ENCODE measurements at places on chromosomes 5 and 9.
A peak's percentile ranks its signal among the peaks of the same experiment; 100 is the strongest.

- DNase-seq: peak; percentile 53
These were observed 440.1 kb upstream of the ADAMTS16 start for GRCh38 chr5:4700069-4700468.

GRCh38 chr5:117204404-117204803, 629.8 kb upstream of the SEMA6A start:
- no peak for DNase-seq

DNA sequence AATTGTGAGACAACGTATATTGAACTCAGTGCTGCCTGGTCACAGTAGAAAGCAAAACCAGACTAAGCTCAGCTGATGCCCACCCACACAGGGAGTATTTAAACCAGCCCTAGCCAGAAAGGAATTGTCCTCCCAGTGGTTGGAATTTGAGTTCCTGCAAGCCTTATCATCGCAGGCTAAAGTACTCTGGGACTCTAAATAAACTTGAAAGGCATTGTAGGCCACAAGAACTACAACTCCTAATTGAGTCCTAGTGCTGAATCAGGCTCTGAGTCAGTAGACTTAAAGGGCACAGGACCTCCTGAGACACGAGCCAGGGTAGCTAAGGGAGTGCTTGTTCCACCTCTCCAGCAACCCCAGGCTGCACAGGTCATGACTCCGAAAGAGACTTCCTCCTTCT, 171.4 kb downstream of the MCTP1 start:
- no peak for DNase-seq

GRCh38 chr5:54108136-54108535, 202.2 kb downstream of the ARL15 start:
- DNase-seq: no peak

DNA sequence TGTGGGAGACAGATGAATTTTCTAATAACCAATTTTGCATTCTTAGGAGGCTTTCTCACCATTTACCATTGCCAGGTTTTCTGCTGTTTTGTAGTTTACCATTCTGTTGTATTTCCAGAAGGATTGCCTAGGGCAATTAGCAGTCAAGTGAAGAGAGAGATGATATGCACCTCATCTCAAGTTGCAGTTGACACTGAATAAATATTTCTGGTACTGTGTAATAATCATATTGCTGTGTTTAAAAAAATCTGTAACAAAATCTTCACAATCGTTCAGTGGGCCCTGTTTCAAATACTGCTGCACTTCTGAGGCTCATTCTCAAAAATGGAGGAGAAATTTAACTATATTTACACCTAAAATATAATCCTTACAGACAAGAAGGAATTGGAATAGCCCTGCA, 706.1 kb upstream of the PTPRD start:
- DNase-seq: no peak

DNA sequence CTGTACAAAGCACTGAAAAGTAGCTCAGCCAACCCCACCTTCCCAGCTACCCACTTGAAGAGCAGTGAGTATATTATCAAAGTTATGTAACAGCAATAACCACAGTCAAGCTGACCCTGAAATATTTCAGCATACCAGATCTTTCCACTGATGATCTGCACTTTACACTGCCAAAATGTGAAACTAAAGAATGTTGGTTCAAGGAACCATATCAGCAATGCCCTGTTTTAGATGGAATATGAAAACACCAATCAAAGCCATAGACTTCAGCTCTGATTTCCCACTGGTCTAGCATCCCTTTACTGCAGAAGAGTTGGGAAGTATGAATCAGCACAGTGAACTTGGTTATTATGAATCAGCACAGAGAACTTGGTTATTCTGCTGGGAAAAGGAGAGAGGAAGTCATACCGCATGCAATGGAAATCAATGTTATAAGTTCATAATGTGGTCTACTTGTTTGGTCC, 20.0 kb downstream of the CEMIP2 start:
- no peak for DNase-seq

DNA sequence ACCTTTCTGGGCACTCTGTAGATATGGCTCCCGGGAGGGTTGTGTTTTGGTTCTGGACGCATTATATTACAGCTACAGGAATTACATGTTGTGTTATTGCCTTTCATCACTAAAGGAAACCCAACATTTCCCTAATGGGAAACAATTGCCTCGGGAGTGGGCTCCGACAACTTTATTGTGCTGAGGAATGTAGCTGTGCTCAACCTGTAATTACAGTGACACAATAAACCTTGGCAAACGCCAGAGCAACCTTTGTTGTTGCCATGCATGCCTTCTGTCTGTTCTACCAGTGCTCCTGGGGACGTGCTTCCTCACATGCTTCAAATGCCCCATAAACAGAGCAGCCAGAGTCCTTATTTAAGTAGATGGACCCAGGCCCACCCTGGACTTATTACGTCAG, 182.4 kb downstream of the DIRAS2 start:
- no peak for DNase-seq

DNA sequence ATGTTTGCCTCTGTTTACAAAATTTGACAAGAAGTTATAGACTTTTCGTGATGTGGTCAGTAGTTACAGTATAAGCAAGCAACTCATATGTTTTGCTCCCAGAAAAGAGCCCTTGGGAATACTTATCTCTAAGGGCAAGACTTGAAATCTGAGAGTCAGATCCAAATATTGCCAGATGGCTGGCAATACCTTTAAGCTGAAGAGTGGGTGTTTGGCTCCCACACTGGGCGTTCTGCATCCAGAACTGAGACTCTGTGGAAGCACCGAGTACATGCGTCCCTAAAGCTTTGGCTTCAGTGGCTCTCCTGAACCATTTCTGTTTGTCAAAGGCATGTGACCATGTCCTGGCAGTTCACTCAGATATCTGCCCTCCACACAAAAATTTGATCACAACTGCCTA, 194.1 kb downstream of the DCP2 start:
- DNase-seq: no peak

GRCh38 chr5:181259974-181260719, 796 bp downstream of the TRIM52 start:
- no peak for DNase-seq

DNA sequence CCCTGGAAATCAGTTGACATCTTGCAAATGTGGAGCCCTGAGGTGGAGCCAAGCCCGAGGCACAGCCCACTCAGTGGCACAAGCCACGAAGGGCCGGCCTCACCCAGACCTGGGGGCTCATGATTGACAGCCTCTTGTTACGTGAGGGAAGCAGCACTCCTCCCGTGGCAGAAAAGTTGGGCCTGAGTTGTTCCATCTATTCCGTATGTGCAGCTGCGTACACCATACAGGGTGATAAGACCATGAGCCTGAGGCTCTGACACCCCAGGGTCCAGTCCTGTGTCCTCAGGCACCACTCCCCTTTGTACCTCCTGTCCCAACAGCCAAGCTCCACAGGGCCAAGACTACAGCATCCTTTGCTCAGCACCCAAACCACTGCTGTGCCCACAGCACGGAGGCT, 1.9 kb upstream of the ORM2 start:
- DNase-seq: no peak

DNA sequence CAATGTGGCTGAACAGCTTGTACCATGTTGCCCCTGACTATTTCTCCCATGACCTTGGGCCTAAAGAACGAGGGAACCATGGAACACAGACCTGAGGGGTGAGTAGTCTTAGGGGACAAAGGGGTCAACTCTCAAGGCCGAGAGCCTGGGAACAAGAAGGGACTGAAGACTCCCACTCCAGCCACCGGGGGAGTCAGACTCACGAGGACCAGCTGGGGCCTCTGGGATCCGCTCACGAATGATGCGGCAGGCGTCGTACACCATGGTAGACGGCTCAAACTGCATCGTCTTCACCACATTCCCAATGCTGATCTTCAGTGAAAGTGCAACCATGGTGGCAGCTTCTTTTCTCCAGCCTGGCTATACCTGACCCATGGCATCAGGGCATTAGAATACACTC, 6.6 kb downstream of the TLN1 start:
- DNase-seq: no peak

DNA sequence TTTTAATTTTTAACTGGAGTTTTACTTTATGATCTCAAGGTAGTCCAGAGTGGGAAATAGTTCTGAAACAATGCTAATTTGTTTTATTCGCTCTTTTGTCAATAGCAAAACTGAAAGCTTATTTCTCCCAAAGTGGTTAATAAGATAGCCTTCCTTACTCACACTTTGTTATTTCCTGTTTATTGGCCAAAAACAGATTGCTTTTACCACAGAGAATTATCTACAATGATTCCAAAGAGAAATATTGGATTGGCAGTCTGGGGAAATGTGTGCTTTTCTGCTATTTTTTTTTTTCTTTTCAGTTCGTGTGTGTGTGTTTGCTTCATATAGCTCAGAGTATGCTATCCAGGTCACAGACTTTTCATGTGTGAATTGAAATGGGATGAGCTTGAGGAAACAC, 756.7 kb upstream of the RGMB start:
- no peak for DNase-seq

GRCh38 chr9:26033336-26033735, 355.1 kb upstream of the TUSC1 start:
- DNase-seq: no peak

DNA sequence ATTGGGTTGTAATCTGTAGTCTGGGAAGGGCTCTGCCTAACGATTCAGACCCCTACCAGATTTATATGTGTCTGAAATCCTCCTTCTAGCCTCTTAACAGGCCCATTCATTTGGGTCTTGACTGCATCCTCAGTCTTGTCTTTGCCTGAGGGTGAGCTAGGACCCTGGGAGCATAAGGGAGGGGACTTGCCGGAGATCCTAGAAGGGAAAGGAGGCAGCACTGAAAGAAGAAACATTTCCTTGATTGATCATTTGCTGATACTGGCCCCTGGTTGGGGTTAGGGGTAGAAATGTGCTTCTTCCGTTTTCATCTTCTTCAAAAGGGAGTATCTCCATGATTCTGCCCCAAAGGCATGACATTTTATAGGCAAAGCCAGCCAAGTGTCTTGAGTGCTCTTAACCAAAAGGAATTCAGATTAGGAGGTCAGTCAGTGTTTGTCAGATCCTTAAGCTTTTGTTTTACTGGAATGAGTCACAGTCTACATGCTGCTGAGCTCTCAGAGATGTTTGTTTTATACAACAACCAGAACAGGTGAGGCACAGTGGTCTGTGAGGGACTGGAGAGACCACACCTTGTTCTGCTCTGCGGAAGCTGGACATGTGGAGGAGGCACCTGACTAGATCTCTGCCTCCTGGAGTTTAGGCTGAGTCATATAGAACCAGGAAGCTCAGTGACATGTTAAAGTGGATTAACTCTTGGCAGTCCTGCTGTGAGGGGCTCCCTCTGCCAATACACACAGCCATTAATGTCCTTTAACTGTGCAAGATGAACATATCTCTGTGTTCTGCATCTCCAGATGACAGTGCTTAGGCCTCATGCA, 37.7 kb downstream of the PCDHAC2 start:
- DNase-seq: no peak

GRCh38 chr9:68721666-68722330, 16.8 kb downstream of the PIP5K1B start:
- no peak for DNase-seq

DNA sequence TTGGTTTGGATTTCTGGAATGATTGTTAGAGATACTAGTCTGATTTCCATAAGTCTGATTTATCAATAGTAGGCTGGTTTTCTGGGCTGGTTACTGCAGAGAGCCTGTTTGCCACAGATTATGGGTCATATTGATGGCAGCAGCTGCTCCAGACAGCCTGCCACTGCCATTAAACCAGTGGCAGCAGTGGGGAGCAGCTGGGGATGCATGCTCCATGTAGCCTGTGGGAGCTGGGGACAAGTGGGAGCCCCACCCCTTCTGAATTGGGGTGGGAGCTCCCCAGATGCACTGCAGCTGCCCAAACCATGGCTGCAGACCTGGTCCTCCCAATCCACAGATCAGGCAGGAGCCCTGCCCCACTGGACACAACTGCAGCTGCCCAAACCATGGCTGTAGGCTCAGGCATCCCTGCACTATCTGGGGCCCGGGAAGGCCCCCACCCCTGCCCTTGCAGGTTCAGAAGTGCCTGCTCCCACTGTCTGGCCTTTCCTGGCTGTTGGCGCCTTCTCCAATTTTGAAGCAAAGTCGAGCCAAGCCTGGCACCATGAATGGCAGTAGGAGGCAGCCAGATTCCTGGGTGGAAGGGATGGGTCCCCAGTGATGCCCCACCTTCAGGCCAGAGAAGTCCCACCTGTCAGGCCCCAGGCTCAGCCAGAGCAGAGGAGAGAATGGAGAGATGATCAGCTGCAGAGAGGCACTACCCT, 402.9 kb upstream of the TYRP1 start:
- no peak for DNase-seq

- DNase-seq: no peak
These were observed 15.7 kb downstream of the SAP30L start for GRCh38 chr5:154461531-154461930.

DNA sequence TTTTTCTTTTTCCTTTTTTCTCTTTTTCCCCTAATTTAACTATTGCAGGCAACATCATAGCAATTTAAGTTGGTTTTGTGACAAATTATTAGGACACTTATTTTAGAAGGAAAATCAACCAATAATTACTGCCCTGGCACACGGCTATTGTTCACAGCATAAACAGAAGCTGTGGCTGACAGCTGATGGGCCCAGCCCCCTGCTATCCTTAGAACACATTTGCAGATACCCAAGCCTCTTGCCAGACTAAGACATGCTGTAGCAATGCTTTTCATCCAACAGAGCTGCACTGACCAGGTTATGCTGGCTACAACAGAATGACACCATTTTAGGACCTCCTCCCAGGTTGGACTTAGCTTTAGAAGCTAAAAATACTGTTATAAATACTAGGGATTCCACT, 852.7 kb upstream of the DMAC1 start:
- no peak for DNase-seq

- no peak for DNase-seq
These were observed 254.2 kb downstream of the SYK start for GRCh38 chr9:91055845-91056244.

- DNase-seq: no peak
These were observed 490.5 kb upstream of the ZNF608 start for GRCh38 chr5:125236981-125237380.

GRCh38 chr5:50725800-50726474, 59.5 kb downstream of the PARP8 start:
- no peak for DNase-seq

- DNase-seq: no peak
These were observed 93.9 kb downstream of the MAPKAP1 start for GRCh38 chr9:125613141-125613540.

DNA sequence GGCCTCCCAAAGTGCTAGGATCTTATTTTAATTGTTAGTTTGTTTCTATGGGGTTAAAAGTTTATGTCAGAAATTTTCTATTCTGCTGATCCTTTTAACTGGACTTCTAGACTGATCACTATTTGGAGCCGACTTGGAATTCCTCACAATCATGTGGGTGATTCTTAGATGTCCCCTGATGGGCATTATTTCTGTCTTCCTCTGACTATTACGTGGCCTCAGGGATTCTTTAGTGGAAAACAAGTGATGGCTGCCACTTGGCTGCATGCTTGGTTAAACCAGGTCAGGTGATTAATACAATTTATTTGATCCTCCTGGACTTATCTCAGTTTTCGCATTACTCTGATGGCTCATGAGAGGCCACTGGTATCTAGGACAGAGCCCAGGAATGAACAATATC, 32.2 kb upstream of the OR2S2 start:
- no peak for DNase-seq

DNA sequence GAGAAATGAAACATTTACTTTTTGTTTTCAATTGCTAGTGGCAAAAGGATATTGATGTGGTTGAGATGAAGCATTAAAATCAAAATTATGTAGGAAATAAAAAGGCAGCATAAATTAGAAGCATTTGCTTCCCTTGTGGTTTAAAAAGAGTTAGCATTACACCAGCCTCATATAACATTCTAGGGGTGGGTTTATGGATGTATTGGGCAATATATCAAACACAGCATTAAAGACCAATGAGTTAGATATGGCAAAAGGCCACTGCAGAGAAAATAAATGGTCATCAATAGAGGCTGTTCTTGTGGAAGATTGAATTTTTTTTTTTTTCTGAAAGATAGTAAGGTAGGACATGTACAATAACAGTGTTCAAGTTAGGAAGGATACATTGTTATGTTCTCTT, 473.0 kb downstream of the TLR4 start:
- no peak for DNase-seq

Data from KBM-7 (cell line).